ENCODE measurements at places on chromosomes 3 and 15.

DNA sequence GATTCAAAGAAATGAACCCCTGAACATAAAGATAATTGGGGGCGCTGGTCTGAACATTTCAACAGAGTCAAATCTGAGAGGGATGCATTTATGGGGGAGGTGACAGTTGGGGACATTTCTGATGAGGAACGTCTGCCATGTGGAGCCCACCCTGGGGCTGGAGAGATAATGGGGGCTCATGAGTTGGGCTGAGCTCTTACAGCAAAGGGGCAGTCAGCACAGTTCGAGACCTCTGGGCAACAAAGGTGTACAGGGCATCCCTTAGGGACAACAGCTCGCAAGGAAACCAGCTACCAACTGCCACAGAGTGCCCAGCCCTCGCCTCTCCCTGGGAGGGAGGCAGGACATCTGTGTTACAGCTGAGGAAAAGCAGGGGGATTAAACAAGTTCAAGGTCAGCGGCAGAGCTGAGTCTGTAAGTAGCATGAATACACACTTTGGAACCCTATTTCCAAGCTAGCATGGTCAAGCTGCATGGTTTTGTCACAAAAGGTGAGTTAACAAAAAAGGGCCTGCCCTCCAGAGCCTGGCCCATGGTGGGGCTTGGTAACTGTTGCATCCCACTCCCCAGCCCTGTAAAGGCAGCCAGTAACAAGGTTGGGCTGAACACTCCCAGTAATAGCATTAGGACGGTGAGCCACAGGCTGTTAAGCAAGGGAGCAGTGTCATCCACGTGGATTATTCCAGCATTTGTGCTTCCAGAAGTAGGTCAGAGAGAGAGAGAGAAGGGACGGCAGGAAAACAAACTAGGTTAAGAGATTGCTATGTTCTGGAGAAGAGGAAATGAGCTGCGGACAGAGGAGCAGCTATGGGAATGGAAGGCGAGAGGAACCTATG lies 4.3 kb downstream of the GNB5 start:
- no peak for DNase-seq

DNA sequence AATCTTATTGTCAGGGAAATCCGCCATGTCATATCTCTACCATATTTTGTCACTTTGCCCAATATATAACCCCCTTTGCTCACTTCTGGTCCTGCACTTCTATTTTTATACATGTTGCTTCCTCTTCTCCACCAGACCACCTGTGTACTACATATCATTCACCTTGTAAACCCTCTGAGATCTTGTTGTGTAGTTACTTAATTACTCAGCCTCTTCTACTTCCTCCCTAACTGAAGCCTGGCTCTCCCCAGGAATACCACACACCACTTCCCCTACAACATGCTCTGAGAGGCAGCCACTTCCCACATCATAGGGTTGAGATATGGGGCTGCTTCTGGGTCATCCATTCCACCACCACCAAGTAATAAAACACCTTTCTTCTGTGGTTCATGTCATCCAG lies 10.0 kb downstream of the HEXA start:
- no peak for DNase-seq

GRCh38 chr15:56719021-56719612 lies 14.2 kb downstream of the ZNF280D start:
- no peak for DNase-seq

GRCh38 chr3:5806192-5806591 lies 618.7 kb downstream of the EDEM1 start:
- no peak for DNase-seq

GRCh38 chr3:16288664-16289063 lies 23.7 kb downstream of the OXNAD1 start:
- DNase-seq = no peak

DNA sequence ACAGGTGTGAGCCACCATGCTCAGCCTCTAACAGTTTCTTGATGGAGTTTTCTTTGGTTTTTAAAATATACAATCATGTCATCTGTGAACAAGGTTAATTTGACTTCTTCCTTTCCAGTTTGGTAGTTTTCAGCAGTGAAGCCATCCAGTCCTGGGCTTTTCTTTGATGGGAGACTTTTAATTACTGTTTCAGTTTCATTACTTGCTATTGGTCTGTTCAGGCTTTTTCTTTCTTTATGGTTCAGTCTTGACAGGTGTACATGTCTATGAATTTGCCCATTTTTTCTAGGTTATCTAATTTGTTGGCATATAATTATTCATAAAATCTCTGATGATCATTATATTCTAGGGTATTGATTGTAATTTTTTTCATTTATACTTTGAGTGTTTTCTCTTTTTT lies 36.8 kb downstream of the PFN2 start:
- DNase-seq = no peak

DNA sequence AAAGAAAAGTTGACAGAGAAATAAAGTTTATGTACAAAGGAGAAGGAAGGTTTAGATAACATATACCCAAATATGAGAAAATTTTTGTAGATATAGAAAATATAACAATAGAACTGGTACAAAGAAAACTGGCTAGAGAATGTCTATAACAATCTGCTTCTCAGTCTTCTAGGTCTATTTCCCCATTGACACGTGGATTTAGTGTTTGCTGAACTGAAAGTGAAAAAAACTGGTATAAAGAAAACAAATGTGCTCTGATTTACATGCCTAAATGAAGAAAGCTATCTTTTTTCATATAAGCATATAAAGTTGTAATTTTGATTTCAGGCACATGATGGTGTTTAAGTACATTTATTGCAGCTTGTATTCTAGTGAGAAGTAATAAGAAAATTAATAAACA lies 9.8 kb downstream of the KCNMB2 start:
- no peak for DNase-seq

DNA sequence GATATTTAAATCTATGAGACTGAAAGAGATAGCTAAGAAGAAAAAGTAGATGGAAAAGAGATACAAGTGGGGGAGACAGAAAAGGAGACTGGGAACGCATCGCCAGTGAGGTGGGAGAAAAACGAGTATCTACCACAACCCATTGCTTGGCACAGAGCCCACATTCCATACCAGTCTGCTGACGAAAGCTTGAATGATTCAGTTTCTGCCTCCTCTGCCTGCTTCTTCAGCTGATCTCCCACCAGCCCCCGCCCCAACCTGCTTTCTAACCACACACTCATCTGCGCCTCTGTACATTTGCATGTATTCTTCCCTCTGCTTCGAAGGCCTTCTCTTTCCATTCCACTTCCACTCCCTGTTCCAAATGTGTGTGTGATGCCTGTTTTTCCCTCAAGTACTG lies 188.1 kb downstream of the USP13 start:
- DNase-seq = peak; percentile 5

DNA sequence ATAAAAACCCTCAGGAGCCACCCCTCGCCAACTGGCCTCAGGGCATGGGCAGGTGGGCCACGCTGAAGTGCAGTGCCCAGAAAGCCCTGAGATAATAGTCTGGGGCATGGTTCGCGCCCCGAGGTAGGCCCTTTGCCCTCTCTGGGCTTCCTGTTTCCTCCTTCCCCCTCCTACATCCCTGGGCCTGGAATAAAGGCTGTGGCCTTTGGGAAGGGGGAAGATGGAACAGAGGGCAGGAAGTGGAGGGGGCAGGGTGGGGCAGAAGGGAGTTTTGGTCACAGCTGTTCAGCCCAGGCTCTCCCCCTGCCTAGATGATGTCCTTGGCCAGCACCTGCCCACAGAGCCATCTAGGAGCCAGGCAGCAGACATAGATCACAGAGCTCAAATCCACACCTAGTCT lies 11.3 kb downstream of the CSRNP1 start:
- no peak for DNase-seq

GRCh38 chr3:65749066-65749465 lies 289.7 kb downstream of the MAGI1 start:
- DNase-seq = no peak

DNA sequence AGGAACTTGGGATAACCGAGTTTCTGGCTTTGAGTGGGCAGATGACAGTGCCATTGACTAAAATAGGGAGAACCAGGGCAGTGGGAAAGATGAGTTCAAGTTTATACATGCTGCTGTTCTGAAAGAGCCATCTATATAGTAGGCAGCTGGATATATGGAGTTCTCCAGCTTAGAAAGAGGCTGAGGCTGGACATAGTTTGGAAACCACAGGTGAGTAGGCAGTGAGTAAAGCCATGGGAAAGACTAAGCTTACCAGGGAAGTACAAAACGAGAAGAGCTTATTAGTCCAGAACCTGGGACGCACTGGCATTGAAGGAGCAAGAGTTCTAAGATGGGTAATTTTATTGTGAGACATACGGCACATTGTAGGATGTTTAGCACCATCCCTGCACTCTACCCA lies 54.2 kb downstream of the MSL2 start:
- peak; percentile 36 for DNase-seq

DNA sequence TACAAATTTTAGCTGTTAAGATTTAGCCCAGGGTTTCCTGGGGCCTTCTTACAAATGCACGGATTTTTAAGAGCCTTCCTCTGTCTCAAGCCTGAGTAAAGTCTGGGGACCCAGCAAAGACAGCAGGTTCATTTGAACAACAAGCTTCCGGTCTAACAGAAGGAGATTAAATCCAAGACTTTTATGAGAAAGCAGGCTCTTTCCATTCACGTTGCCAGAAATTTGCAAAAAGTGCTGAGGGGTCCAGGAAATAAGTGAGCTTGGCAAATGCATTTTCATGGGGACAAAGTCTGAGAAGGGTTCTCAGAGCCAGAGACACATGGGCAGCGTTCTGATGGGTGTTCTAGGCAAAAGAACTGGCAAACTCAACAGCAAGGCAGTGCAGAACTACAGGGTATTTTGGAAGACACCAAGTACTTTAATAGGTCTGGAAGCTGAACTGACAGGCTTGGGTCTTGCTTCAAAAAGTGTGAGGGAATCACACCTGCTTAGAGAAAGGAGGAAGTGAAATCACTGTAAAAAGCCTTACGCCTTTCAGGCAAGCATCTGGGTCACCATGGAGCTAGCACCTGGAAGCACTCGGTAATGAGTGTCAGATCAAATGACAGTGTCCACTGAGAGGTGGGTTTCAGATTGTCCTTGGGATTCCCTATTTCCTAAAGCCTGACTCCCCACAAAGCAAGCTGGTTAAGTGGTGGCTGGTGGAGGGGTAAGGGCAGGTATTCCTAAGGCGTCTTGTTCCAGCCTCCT lies 115.8 kb upstream of the ARHGEF3 start:
- DNase-seq = no peak

GRCh38 chr3:42398080-42398479 lies 12.3 kb downstream of the LYZL4 start:
- DNase-seq = no peak

DNA sequence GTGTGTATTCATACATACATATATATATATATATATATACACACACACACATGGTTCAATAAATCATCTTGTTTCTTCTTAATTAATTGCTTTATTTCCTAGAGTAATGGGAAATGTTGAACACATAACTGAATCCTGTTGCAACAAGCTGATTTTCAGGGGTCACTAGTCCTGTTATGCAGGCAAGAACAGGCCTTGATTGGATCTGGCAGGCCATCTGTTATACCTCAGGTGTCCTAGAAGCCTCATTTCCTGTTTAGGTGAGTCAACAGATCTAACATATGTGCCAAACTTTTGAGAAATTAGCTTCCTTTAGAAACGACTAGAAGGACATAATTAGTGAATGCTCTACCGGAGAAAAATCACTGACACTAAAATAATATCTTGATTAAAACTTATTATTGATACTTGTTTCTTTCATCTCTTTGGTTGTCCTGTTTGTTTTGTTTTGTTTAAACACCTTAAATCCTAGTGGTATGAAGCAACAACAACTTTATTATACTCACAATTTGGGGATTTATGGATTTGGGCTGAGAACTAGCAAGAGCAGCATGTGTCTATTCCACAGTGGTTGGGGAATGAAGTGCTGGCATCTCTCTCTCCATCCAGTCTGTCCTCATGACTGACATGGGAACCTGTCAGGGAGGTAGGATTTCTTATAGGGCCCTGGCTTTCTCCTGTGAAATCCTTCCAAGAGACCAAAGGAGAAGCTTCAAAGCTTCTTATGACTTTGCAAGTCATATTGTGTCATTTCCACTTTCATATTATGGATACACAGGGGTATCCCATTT lies 552.6 kb downstream of the NSUN3 start:
- no peak for DNase-seq

GRCh38 chr15:83365370-83365938 lies 81.0 kb upstream of the BNC1 start:
- DNase-seq = peak; percentile 86

- DNase-seq = peak; percentile 25
These were observed 196.3 kb downstream of the EPHA3 start for GRCh38 chr3:89303701-89304100.

DNA sequence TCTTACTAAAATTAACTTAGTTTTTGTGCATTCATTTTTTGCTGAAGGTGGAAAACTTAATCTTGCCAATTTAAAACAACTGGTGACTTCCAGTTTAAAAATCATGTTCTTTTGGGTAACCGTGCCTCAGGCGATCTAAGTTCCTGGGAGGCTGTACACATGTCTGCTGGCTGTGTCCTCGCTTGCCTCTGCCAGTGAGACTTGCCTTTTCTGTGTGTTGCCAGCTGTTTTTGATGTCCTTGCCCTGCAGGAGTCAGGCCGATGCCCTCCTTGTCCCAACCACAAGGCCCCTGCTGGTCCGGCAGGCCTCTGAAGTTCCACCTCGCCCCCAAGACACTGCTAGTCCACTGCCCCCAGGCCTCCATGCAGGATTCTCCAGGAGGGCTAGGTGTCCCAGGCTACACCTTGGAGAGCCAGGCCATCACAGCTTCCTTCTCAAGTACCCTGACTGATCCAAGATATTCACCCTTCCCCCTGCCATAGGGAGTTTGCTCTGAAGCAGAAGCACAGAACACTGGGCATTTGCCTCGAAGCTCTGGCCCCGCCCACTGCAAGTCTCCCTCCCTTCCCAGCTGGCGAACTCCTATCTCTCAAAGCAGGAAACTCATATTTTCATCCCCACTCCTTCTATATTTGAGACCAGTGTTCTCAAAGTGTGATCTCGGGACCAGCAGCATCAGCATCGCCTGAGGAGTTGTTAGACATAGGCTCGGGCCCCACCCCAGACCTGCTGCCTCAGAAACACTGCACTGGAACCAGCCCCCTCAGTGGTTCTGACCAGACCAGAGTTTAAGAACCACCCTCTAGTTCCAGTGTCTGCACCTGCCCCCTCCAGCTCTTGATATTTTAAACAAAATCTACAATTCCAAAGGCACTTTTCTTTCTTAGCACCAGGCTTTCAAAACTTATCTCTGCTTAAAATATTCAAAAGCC lies 185.8 kb upstream of the UBE2E1 start:
- DNase-seq = no peak

GRCh38 chr15:81504170-81504905 lies 130.3 kb upstream of the TMC3 start:
- DNase-seq = peak; percentile 6

GRCh38 chr3:59438492-59438891 lies 388.7 kb upstream of the CFAP20DC start:
- DNase-seq = peak; percentile 3

- DNase-seq = peak; percentile 56
These were observed 19.8 kb upstream of the NUDT16 start for GRCh38 chr3:131361464-131362421.

- DNase-seq = no peak
These were observed 74.5 kb downstream of the MYLK start for GRCh38 chr3:123809597-123809996.

DNA sequence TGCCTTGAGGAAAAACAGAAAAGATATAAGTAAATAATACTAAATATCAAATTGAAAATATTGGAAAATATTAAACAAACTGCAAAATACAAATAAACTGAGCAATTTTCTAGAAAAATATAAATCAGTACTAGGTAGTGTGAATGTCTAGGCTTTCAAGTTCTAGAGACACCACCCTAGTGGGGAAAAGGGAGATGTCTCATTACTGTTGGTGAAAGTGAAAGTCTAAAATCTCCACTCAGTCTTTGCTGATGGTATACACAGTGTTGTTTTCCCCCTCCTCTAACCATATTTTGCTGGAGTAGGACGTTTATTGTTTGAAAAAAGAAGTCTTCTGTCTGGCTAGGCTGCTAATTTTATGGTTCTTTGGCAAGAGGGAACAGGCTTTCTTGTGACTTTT lies 1368.9 kb downstream of the OTOL1 start:
- DNase-seq = no peak
